Endodermal cell (in vitro differentiated cells): ENCODE measurements at places on chromosomes 6 and 20. TPM values are rescaled to one million over a fixed set of nuclear protein-coding genes. Genes with fewer than 3 reads are reported as not detected.

- no peak for DNase-seq
These were observed 57.8 kb downstream of the FUT9 start for GRCh38 chr6:96073555-96073954.

Gene WFDC12
- total RNA-seq = not detected in 2 replicates

- DNase-seq = peak; percentile 71
These were observed 64.1 kb upstream of the F13A1 start for GRCh38 chr6:6384520-6384919.

DNA sequence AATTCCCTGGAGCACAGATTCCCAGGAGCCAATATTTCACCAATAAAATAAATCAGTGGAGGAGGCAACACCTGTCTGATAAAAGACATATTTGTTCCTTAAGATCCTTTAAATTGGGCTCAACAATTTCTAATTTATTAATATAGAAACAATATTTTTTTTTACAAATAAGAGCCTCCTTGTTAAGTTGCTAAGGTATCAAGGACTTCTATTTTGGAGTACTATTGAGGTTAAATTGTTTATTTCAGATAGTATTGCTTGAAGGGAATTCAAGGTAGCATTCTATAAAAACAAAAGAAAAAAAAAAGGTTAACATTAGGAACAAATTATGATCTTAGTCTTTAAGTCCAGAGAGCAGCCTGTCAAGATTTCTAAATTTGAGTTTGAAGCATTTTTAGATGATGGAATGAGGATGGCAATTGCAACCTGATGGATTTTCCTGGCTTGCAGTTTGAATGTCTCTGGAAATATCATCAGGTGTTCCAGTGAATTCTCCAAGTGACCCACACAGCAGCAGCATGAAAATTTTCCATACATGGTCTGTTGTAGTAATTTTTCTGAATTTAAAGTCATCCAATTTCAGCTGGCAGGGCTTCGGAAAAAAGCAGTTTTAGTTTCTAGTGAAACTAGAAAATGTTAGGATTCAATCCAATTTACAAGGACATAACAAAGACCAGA is 19.3 kb upstream of the NCR2 start:
- DNase-seq = no peak

- DNase-seq = peak; percentile 24
These were observed 72.7 kb downstream of the IGF2R start for GRCh38 chr6:160041608-160042007.

DNA sequence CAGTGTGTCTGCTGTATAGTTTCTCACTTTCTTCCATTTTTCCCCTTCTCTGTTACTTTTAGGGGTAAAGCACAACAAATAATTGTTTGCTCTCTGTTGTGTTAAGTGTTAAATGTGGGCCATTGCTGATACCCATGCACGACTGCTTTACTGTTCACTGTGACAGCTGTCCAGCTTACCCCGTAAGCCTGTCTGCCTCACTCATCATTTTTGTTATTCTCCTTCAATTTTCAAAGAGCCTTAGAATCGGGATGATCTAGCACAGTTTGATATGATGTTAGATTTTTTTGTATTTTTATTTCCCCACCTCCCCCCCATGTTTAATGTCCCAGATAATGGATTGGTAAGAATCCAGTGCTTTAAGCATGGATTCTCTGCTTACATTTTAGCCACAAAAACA is 41.2 kb upstream of the MLIP start:
- no peak for DNase-seq

DNA sequence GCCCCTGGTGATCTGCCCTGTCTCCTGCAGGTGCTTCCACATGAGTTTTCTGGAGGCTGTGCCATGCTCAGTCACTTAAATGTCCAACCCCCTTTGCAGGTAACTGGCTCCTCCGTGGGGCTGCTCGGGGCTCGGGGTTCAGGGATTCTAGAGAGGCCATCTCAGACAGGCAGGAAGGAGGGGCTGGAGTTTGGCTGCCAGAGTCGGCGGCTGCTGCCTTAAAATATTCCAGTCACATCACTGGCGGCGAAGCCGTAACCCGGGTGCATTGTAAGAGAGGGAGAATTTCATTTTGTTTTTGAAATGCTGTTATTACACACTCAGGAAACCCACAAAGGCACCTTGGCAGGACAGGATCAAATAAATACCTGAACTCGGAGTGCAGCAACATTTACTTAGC is 212.9 kb upstream of the PMEPA1 start:
- no peak for DNase-seq

- DNase-seq = no peak
These were observed 309.4 kb downstream of the UTRN start for GRCh38 chr6:144594585-144594984.

DNA sequence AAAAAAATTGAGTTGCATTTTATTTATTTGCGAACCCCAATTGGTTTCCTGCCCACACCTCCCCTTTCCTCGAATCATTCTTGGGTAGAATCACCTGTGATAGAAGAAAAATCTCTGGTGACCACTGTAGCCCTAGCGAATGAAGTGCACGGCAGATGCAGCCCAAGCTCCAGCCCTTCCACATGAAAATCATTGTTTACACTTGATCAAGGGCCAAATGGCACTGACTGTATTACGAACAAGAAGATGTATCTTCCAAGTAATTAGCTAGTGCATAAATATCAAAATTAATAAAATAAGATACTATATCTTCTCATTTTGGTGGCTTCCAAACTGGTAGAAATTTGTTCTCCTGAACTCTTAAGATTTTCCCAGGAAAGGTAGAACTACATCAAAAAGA is 93.4 kb upstream of the ARID1B start:
- no peak for DNase-seq

Gene NUS1
- total RNA-seq = 65.1 and 66.0 TPM in 2 replicates

- no peak for DNase-seq
These were observed 50.6 kb upstream of the ZNF133 start for GRCh38 chr20:18237682-18238081.

- DNase-seq = no peak
These were observed 55.6 kb downstream of the KIAA0408 start for GRCh38 chr6:127403636-127404035.

- DNase-seq = no peak
These were observed 67.5 kb downstream of the TBC1D7 start for GRCh38 chr6:13260831-13261230.

- DNase-seq = peak; percentile 75
These were observed 67.3 kb downstream of the ATP9A start for GRCh38 chr20:51700809-51701285.

Gene SLA2
- 0.68 TPM in 2 replicates for total RNA-seq

DNA sequence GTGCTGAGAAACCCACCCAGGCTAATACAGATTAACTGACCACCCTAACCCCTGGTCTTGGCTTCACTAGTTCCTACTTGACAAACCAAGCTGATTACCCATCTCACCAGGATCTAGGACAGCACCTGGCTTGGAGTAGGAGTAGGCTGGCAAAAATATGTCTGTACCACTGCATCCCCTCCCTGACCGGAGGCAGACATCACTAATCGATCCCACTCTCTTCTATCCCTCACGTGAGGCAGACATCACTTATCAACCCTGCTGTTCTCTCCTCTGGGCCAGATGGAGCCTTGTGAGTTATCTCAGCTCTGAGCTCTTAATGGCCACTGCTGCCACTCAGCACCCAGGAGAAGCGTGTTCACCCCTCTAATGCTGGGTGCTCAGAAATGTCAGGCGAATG is 324.3 kb downstream of the CDH4 start:
- no peak for DNase-seq

Gene ZNF322
- 37.7 and 42.5 TPM in 2 replicates for total RNA-seq

- DNase-seq = no peak
These were observed 82.0 kb upstream of the EDN1 start for GRCh38 chr6:12208190-12208589.

DNA sequence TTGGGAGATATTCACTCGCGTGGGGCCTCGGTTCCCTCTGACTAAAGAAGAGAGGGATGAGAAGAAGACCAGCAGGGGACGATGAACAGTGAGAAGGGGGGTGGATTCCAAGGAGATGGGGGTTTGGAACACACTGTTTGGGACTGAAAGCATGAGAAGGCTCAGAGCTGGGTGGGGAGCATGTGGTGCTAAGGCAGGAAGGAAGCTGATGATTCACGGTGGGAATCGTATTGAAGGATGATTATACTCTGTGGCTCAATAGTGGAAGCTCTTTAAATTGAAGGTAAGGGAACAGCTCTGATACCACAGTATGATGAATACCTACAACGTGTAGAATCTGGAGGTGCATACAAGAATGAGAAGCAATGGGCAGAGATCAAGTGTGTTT is 117.5 kb upstream of the KCNK16 start:
- no peak for DNase-seq

DNA sequence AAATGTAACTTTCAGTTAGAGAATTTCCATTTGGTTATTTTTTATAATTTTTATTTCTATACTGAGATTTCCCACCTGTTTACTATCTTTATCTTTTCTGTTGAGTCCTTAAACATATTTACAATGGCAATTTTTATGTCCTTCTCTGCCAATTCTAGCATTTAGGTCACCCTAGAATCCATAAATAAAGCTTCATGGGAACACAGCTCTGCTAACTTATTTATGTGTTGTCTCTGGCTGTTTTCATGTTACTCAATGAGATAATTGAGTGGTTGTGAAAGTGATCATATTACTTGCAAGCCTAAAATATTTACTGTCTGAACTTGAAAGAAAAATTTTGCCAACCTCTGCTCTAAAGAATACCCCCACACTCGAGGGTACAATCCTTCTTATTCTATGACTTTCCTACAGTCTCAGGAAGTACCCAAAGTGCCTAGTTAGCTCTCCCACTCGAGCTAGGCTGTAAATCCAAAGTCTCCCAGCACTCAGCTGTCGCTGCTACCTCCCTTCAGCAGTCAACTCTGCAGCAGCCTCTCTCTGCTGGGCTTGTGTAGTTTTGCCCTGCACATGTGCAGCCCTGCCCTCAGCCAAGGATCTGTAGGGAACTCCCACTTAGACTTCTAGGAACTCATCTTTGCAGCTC is 53.5 kb upstream of the GCLC start:
- no peak for DNase-seq

Gene DSP
- total RNA-seq = 123 to 166 TPM (median 127 TPM) in 3 replicates

Gene PAX1
- not detected in 2 replicates for total RNA-seq

Gene NKX2-2
- total RNA-seq = 1.4 and 1.5 TPM in 2 replicates

- DNase-seq = no peak
These were observed 89.8 kb downstream of the C6orf118 start for GRCh38 chr6:165219629-165220028.

DNA sequence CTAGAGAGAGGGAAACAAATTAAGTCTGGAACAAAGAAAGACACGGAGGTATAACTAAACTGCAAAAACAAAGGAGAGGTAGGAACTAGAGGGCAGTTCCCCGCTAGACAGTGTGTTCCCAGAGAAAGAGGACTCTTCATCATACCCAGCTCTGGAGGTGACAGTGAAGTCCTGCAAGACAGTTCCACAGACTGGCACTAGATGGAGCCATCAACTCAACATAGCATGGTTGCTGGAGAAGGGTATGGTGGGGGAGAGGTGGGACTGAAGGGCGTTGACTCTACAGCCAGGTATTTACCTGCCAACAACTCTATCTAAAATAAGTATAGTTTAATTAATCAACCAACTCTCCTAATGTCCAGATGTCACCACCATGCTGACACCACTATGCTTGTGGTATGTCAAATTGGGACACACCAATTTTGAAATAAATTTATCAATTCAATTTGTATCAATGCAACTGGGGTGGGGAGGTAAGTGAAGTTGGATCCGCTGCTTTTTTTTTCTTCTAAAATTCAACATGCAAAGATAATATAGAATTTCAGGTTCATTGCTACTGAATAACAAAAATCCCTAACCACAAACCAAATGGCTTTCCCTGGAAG is 9.7 kb downstream of the BACH2 start:
- DNase-seq = peak; percentile 97

GRCh38 chr20:41230136-41230535 is 87.4 kb downstream of the ZHX3 start:
- no peak for DNase-seq

Gene TMEM244
- total RNA-seq = not detected in 2 replicates

DNA sequence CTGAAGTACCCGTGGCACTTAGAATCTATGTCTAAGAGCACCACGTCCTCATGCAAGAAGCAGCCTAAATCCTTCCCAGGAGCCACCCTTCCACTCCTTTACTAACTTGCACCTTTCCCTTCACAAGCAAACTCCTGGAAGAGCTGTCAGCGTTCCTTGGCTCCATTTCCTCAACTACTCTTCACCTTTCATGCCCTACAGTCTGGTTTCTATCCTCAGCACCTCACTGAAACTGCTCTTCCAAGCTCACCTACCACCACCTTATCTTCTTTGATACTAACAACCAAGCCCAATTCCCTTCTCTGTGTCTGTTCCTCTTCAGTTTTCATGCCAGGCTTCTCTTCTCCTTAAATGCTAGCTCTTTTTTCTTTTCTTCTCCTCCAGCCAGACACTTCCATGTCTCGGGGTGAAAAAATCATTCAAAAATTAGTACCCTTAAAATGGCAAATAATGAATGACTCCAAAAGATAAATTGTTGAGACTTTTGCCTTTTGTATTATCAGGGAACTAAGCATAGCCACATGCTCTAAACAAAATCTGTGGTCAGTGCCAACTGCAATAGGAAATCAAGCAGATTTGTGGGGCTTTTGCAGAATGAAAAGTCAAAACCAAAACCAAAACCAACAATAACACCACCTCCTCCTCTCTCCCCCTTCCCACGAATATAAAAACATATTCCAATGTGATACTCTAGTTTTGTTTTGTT is 149.6 kb upstream of the KCNK16 start:
- no peak for DNase-seq

Gene FNDC11
- total RNA-seq = 2.4 and 2.7 TPM in 2 replicates

DNA sequence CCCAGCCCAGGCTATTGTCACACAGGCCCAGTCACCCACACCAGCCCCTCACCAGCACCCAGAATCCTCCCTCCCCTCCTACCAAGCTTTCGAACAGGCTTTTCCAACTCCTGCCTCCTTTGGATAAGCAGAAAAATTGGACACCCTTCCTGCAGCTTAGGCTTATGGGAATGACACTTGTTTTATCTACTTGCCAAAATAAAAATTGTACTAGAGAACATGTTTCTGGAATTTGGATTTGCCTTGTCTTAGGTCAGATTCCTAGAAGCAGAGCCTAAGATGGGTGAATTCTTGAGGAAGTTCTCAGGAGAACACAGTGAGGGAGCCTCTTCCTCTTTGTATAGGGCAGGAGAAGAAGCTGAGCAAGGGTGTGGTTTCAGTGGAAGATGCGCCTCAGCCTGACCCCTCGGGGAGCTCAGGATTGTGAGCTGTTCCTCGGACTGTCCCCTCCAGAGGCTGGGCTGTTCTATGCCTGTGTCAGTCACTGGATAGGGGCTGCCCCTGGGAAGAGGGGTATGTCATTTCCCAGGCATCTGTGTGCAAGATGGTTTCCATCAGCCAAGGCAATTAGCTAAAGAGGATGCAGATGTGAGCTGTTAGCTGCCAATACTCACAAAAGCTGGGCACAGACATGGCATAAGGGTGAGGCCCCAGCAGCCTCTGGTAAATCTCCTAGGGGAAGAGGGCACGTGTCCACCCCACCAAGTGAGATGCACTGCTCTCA is 33.9 kb downstream of the ITPR3 start:
- DNase-seq = no peak

DNA sequence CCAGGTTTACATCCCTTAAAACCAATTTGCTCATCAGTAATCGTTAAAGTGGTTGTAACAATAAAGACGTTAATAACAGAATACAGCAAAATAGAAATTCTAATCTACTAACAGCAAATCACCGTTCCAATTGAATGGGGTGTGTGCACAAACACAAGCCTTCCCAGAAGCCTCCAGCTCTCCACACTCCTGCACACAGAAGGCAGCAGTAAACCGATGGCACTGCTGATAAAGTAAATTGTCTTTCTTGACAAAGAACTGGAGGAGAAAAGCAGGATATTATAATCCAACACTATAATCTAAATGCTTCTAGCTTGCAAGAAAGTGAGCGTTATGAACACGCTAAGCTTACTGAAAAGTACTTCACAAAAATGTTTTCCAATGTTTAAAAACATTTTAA is 7.0 kb downstream of the ZNF217 start:
- no peak for DNase-seq

Gene SEMG1
- total RNA-seq = 0.46 and 0.54 TPM in 2 replicates
